ENCODE measurements at places on chromosomes 7 and 10.

GRCh38 chr10:61841338-61841875 is 60.1 kb upstream of the ARID5B start:
- DNase-seq, result no peak

- DNase-seq, result no peak
Observed at GRCh38 chr10:4909118-4909517, 54.1 kb upstream of the AKR1C1 start.

DNA sequence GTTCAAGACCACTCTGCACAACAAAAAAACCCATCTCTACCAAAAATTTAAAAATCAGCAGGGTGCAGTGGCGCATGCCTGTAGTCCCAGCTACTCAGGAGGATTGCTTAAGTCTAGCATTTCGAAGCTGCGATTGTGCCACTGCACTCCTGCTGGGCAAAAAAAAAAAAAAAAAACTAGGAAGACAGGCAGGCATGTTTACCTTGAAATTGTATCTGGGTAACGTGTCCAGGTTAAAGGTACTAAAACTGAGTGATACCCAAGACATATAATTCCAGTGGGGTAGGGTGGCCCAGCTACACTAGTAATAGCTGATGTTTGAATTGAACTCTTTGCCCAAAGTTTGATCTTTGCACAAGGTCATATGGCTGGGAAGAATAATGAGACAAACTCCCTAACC is 16.2 kb downstream of the GHITM start:
- no peak for DNase-seq

- DNase-seq, result no peak
Observed at GRCh38 chr10:103042129-103042528, 124.0 kb downstream of the CNNM2 start.

GRCh38 chr7:22406715-22407114 is 49.8 kb upstream of the RAPGEF5 start:
- no peak for DNase-seq

DNA sequence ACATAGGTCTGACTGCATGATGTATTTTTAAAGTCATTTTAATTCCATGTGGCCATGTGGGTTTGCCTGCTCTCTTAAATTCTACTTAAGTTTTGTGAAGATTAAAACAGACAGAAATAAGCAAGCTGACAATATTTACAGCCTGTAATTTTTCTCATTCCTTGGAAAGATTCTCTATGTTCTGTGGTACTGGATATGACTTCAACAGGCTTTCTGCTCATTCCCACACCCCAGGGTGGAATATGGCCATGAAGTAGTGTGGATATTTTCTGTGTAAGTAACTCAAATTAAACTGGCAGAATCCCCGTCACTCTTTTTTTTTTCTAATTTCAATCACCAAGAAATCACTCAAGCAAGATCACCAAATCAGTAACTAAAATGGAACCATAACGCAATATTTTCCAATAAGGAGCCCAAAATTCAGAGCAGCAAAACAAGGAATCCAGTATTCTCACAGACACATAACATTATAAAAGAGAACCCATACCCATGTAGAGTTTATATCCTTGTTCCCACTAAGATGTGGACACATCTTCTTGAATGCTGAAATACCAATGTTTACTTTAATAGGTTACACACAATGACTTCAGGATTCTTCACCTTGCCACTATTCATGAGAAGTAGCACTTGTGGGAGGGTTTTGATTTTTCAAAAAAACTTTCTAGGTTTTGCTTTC is 5.7 kb downstream of the HOXA5 start:
- DNase-seq, result no peak

DNA sequence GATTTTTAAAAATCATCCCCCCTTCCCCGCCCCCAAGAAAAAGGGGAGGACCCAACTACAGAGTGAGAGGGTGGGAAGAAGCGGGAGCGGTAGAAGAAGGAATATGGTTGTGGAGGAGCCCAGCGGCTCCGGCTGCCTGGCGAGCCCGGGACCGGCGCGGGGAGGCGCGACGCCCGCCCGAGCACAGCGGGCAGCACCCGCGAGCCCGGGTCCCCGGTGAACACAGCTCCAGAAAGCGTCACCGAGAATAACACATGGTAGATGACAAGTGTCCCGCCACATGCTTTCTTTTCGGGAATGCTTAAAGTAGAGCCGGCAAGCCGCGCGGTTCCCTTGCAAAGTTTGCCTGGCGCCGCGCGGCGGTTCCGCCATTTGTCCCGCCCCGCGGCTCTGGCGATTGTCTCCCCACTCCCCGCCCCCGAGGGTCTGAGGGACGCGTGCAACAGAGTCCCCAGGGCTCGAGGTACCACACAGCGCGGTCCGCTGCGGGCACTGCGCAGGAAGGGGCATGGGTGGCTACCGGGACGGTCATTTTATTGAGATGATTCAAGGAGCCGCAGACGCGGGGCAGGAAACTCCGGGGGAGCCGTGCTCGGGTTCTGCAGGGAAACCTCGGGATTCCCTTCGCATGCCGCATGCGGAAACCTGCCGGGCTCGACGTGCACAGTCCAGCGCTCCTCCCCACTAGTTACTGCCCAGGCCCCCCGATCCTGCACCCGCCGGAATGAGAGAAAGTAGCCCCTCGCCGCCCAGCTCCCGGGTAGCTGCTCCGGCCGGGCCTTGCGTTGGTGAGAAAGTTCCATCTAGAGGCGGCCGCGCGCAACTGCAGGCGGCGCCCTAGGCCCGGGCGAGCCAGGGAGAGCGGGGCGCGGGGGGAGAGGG is 781 bp upstream of the GRM8 start:
- peak; percentile 64 for DNase-seq
